ENCODE measurements at places on chromosomes 12 and 14. TPM values are rescaled to one million over a fixed set of nuclear protein-coding genes. Genes with fewer than 3 reads are reported as not detected.
A peak's percentile ranks its signal among the peaks of the same experiment; 100 is the strongest.

GRCh38 chr12:6229224-6230218 is 29.3 kb downstream of the CD9 start:
- H3K27ac ChIP-seq: peak overlapping the region; percentile 59
- H3K27me3 ChIP-seq: no peaks in the 10 kb centered on the region
- H3K36me3 ChIP-seq: no peaks in the 10 kb centered on the region

DNA sequence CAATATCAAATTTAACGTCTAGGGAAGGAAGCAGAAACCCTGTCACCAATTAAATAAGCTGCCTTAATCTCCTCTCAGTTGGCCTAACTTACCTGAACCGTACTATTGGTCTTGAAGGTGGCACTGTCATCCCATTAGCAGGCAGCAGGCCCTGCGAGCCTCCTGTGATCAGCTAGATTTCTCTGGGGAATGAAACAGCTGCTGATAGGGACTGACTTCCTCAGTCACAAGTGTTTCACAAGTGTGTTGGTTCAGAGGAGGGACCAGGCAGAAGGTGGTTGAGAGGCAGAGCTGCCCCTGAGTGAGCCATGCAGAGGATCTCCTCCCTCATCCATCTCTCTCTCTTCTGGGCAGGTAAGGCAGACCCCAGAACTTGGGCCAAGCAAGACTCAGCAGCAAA is 166.8 kb downstream of the DAD1 start:
- H3K27ac ChIP-seq: no peak overlapping the region
- no peaks in the 10 kb centered on the region for H3K27me3 ChIP-seq
- H3K4me3 ChIP-seq: no peak overlapping the region
- DNase-seq: no peak

GRCh38 chr12:110742096-110742717 is 484 bp downstream of the PPP1CC start:
- peak overlapping the region; percentile 93 for H3K27ac ChIP-seq
- no peaks in the 10 kb centered on the region for H3K27me3 ChIP-seq

GRCh38 chr14:79586416-79586815 is 624.9 kb downstream of the DIO2 start:
- no peak for DNase-seq
- H3K4me3 ChIP-seq: no peak overlapping the region
- H3K36me3 ChIP-seq: no peaks in the 10 kb centered on the region
- H3K4me1 ChIP-seq: peaks cover 10% of the 10 kb centered on the region
- no peak overlapping the region for H3K27ac ChIP-seq

- no peaks in the 10 kb centered on the region for H3K4me1 ChIP-seq
- H3K4me3 ChIP-seq: no peak overlapping the region
- no peak for DNase-seq
Measured at GRCh38 chr12:106747973-106748436, 26.5 kb upstream of the RIC8B start.

GRCh38 chr14:24943024-24943423 is 106.9 kb downstream of the STXBP6 start:
- H3K4me1 ChIP-seq: peaks cover 36% of the 10 kb centered on the region
- no peaks in the 10 kb centered on the region for H3K36me3 ChIP-seq
- peak; percentile 33 for DNase-seq

- no peaks in the 10 kb centered on the region for H3K27me3 ChIP-seq
- H3K4me1 ChIP-seq: no peaks in the 10 kb centered on the region
- H3K36me3 ChIP-seq: no peaks in the 10 kb centered on the region
- no peak for DNase-seq
- no peak overlapping the region for H3K27ac ChIP-seq
- no peak overlapping the region for H3K4me3 ChIP-seq
Measured at GRCh38 chr12:22828066-22828465, 203.1 kb downstream of the ETNK1 start.

DNA sequence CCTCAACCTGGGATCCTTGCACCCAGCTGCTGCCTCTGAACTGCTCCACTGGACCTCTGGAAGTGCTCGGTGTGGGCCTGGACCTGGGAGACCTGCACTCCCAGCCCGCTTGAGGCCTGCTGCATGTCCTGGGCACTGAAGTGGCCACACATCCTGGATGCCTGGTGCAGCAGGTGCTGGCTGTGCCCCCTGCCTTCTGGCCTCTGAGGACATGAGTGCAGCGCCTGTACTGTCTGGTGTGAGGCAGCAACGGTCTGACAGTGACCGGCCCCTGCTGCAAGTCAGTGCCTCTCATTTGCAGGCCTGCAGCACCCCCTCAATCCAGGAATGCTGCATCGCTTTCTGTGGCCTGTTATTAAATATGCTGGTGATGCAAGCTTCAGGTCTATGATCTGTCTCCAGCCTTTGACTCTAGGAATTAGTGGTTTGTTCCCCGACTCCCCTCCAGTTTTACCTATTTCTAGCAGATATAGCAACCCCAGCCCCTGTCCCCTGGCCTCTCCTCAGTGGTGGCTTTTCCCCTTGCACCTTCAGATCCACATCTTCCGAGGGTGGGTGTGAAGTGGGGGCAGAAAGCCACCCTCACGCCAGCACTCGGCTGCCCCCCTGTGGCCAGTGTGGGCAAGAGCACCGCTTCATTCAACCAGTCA is 3.6 kb downstream of the SMIM41 start:
- peaks cover 19% of the 10 kb centered on the region for H3K4me1 ChIP-seq
- H3K27ac ChIP-seq: peak overlapping the region; percentile 29
- peak; percentile 62 for DNase-seq
- no peaks in the 10 kb centered on the region for H3K27me3 ChIP-seq
- no peaks in the 10 kb centered on the region for H3K36me3 ChIP-seq
- H3K4me3 ChIP-seq: no peak overlapping the region

DNA sequence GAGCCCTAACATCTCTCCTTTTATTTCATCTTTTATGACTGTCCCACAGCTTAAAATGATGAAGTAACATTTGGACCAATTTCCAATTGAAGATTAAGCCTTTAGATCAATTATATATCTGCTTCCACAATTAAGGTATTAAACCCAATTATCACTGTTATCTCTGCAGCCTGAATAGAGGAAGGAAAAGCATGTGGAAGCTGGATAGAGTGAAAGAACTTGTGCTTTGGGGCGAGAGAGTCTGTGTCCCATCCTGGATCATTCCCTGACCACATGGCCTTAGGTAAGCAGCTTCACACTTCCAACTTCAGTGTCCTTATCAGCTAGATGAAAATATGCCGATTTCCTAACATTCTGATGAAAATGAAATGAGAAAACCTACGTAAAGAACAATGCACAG is 61.4 kb upstream of the TSPAN8 start:
- no peaks in the 10 kb centered on the region for H3K4me1 ChIP-seq
- no peaks in the 10 kb centered on the region for H3K36me3 ChIP-seq
- no peak overlapping the region for H3K27ac ChIP-seq
- H3K4me3 ChIP-seq: no peak overlapping the region
- H3K27me3 ChIP-seq: no peaks in the 10 kb centered on the region
- DNase-seq: no peak

- peaks cover 37% of the 10 kb centered on the region for H3K4me1 ChIP-seq
- peak overlapping the region; percentile 89 for H3K4me3 ChIP-seq
- H3K27ac ChIP-seq: peak overlapping the region; percentile 41
- DNase-seq: peak; percentile 49
- no peaks in the 10 kb centered on the region for H3K27me3 ChIP-seq
- H3K36me3 ChIP-seq: no peaks in the 10 kb centered on the region
Measured at GRCh38 chr14:89616852-89617341, 199.9 kb upstream of the FOXN3 start.

DNA sequence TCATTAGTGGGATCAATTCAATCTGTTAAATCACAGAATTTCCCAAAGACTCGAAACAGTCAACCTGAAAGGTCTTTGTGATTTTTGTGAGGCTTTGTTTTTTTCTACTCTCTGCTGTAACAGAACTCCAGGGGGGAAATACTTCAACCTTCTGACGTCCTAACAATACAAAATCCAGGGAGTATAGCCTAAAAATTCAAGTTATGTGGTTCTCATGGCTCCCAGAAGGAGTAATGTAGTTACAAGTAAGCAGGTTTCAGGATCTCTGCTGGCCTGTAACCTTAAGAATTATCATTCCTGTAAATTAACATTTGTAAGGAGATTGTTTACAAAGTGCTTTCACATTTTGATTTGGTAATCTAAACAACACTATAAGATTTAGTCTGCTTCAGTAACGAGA is 39.9 kb downstream of the VEZT start:
- no peak overlapping the region for H3K4me3 ChIP-seq
- H3K4me1 ChIP-seq: no peaks in the 10 kb centered on the region
- H3K27ac ChIP-seq: no peak overlapping the region
- no peaks in the 10 kb centered on the region for H3K27me3 ChIP-seq
- DNase-seq: no peak

DNA sequence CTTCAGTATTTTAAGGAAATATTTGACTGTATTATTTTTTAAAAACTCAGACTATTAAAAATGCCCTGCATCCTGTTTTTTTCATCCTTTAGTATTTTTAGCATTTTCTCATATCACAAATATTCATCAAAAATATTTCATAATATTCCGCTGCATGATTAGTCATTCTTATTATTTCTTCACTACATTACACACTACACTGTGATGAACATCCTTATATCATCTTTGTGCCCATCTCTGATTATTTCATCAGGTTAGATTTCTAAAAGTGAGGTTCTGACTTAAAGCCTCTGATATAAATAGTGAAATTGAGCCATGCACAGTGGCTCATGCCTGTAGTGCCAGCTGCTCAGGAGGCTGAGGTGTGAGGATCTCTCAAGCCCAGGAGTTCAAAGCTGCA is 8.1 kb downstream of the COCH start:
- DNase-seq: no peak
- no peak overlapping the region for H3K27ac ChIP-seq
- no peak overlapping the region for H3K4me3 ChIP-seq
- H3K27me3 ChIP-seq: peaks cover 3% of the 10 kb centered on the region
- no peaks in the 10 kb centered on the region for H3K36me3 ChIP-seq

GRCh38 chr14:58280954-58281787 is 17.2 kb upstream of the ARID4A start:
- no peak overlapping the region for H3K4me3 ChIP-seq
- H3K36me3 ChIP-seq: peaks cover 20% of the 10 kb centered on the region
- DNase-seq: no peak
- H3K4me1 ChIP-seq: no peaks in the 10 kb centered on the region
- H3K27me3 ChIP-seq: no peaks in the 10 kb centered on the region
- H3K27ac ChIP-seq: peak overlapping the region; percentile 67

GRCh38 chr12:29072631-29073030 is 76.4 kb upstream of the FAR2 start:
- H3K4me3 ChIP-seq: no peak overlapping the region
- no peak for DNase-seq
- no peak overlapping the region for H3K27ac ChIP-seq
- H3K36me3 ChIP-seq: no peaks in the 10 kb centered on the region
- H3K4me1 ChIP-seq: no peaks in the 10 kb centered on the region

- H3K36me3 ChIP-seq: peaks cover 6% of the 10 kb centered on the region
- peaks cover 41% of the 10 kb centered on the region for H3K4me1 ChIP-seq
- DNase-seq: peak; percentile 89
- H3K27me3 ChIP-seq: no peaks in the 10 kb centered on the region
- peak overlapping the region; percentile 80 for H3K27ac ChIP-seq
Measured at GRCh38 chr12:6925540-6926279, 2.0 kb upstream of the ATN1 start.

GRCh38 chr14:89563471-89563870 is 146.4 kb upstream of the FOXN3 start:
- no peak overlapping the region for H3K27ac ChIP-seq
- peaks cover 4% of the 10 kb centered on the region for H3K4me1 ChIP-seq
- no peaks in the 10 kb centered on the region for H3K36me3 ChIP-seq
- no peak overlapping the region for H3K4me3 ChIP-seq

DNA sequence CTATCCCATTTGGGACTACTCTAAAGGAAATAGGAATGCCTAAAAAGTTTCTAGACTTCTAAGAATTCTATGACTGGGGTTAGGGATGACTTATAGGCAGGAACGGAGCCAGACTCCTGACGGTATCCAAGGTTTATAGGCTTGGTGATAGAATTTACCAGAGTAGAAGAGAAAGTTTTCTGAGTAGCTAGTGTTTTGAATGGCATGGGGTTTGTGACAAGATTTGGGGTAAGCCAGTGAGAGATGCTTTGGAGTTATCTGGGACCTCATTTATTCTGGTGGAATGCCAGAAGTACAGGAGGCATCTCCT is 444.6 kb downstream of the RAD51B start:
- DNase-seq: peak; percentile 21
- no peaks in the 10 kb centered on the region for H3K36me3 ChIP-seq
- no peak overlapping the region for H3K4me3 ChIP-seq
- H3K27me3 ChIP-seq: no peaks in the 10 kb centered on the region
- peaks cover 24% of the 10 kb centered on the region for H3K4me1 ChIP-seq
- no peak overlapping the region for H3K27ac ChIP-seq

DNA sequence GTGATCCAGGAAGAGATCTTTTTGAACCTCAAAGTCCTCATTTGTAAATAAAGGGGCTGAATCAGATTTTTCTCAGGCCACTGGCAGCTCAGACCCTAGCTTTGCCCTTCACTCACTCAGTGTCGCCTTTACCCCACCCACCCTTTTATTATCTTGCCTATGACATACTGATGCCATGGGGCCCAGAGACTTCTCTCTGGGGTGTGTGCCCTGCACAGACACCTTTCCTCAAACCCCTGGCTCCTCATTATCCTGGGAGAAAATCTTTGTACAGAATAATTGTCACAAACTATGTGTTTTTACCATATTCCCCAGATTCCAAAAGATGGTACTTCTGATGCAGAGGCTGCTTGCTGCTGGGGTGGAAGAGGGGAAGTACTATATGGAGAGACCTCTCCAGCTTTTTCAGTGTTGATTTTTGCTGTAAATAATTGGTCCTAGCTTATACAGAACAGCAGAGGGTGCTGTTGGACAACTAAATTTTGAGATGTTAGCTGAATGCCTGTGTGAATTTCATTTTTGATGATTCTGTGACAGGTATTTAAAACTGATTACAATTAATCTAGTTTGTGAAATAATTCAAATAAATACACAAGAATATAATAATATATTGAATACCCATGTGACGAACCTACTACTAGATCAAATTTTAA is 53.9 kb upstream of the DCD start:
- H3K4me3 ChIP-seq: no peak overlapping the region
- H3K27ac ChIP-seq: no peak overlapping the region
- DNase-seq: peak; percentile 62
- H3K27me3 ChIP-seq: no peaks in the 10 kb centered on the region

- no peak overlapping the region for H3K27ac ChIP-seq
- H3K4me3 ChIP-seq: no peak overlapping the region
- peaks cover 3% of the 10 kb centered on the region for H3K4me1 ChIP-seq
- DNase-seq: no peak
- no peaks in the 10 kb centered on the region for H3K27me3 ChIP-seq
Measured at GRCh38 chr12:45549337-45549902, 180.1 kb upstream of the ARID2 start.

GRCh38 chr14:30312214-30312613 is 246.7 kb upstream of the G2E3 start:
- H3K4me1 ChIP-seq: no peaks in the 10 kb centered on the region
- no peaks in the 10 kb centered on the region for H3K27me3 ChIP-seq
- no peak for DNase-seq

The ALDH1L2 gene
- total RNA-seq: 0.14 TPM

The HOXC6 gene
- total RNA-seq: not detected

The KITLG gene
- total RNA-seq: 1.1 TPM

The DTX1 gene
- total RNA-seq: 0.18 TPM

The DNAJC22 gene
- 0.49 TPM for total RNA-seq

The CD4 gene
- total RNA-seq: 3.1 TPM

The VDR gene
- not detected for total RNA-seq

The PRB2 gene
- not detected for total RNA-seq

The HOXC4 gene
- total RNA-seq: not detected

The LRRC43 gene
- total RNA-seq: 5.2 TPM

The RPL41 gene
- 2,307 TPM for total RNA-seq

The GLT8D2 gene
- total RNA-seq: 5.9 TPM

The GSG1 gene
- total RNA-seq: not detected

The MYG1 gene
- 69.5 TPM for total RNA-seq

The KCNA1 gene
- 0.18 TPM for total RNA-seq

The B4GALNT3 gene
- total RNA-seq: 39.2 TPM

The BTG1 gene
- total RNA-seq: 61.2 TPM

The FAIM2 gene
- total RNA-seq: 0.06 TPM

The NXPH4 gene
- 0.80 TPM for total RNA-seq
